ENCODE measurements at places on chromosomes 3 and 15.

- DNase-seq: no peak
Observed at GRCh38 chr15:63379492-63380150, 2.0 kb downstream of the CA12 start.

DNA sequence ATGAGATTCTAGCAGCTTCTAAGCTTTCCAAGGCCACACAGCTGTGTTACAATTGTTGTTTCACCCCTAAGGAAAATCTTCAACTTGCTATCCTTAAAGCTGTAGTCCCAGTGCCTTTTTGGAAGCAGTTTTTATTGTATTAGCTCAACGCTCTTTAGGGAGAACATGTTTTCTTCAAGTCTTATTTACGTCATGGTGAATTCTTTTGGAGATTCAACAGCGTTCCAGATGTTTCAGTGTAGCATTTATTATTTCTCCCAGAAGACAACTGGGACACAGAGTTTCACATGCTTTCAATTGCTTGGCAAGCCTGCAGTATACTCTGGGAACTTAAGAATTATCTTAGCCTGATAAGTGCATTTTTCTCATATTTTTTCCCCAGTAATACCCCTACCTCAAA is 888.3 kb downstream of the PLOD2 start:
- DNase-seq: peak; percentile 50

- DNase-seq: peak; percentile 34
Observed at GRCh38 chr15:101464256-101464998, 25.1 kb downstream of the PCSK6 start.

- DNase-seq: peak; percentile 54
Observed at GRCh38 chr3:51942603-51943450, 664 bp downstream of the PARP3 start.

GRCh38 chr3:184456476-184456875 is 76.6 kb downstream of the CHRD start:
- DNase-seq: no peak

DNA sequence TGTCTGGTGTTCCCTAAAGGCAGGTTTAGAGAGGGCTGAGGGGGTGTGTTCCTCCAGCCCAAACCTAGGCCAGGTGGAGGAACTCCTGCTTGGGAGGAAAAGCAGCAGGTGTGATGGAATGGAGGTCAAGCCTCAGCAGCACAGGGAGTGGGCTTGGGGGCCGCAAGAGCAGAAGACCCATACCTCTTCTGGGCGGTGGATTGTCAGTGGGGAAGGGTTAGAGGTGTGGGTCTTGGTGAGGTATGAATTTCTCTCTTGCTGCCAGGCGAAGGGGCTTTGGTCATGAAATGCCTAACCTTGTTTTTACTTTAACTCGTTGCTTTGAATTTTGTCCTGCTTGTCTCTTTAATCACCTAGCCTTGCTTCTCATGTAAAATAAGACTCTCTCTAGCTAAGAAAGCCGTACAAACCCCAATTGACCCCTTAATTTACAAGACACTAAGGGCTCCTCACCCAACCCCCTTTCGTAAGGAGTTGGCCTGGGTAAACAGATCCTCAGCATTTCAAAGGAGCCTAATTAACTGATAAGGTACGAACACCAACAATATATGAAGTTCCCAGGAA is 38.9 kb downstream of the DHX30 start:
- no peak for DNase-seq

- no peak for DNase-seq
Observed at GRCh38 chr3:50675179-50676030, 678 bp downstream of the DOCK3 start.

DNA sequence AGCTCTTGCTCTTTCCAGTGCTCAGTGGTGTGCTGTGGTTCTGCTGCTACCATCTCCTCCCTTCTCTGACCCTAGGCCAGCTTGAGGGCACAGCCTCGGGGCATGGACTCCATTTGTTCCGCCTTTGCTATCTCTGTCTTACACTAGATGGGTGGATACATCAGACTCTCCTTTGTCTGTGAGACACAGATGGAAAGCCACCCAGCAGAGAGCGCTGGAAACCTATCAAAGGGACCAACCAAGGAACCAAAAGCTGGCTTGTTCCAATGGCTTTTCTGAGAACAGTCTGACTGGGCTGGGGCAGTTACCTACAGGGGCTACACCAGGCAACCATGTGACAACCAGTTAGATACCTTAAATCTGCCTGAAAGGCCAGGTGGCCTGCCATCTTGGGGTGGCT is 63.8 kb downstream of the NPTN start:
- no peak for DNase-seq

DNA sequence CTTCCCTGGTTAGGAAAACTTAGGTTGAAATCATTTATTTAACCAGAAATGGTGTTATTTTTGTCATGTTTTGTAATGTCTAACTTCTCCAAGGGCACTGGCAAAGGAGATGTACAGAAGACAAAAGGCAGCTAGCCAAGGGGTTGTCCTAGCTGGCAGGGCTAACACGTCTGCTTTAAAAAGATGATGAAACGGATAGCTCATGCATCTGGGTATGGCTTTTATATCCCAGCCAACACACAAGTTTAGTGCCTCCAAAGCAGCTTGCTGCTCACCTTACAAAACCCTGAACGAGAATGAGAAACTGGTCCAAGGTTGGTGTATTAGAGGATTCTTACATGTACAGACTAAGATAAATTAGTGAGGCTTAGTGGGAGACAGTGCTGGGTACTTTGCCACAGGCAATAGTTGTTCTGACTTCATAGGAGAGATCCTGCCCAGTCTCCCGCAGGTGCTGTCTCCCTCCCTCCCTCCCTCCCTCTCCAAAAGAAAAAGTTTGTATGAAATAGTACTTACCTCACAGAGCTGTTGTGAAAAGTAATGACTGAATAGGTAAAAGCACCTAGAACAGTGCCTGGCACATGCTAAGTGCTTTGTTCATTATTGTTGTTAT is 47.8 kb downstream of the KCNMB2 start:
- no peak for DNase-seq

DNA sequence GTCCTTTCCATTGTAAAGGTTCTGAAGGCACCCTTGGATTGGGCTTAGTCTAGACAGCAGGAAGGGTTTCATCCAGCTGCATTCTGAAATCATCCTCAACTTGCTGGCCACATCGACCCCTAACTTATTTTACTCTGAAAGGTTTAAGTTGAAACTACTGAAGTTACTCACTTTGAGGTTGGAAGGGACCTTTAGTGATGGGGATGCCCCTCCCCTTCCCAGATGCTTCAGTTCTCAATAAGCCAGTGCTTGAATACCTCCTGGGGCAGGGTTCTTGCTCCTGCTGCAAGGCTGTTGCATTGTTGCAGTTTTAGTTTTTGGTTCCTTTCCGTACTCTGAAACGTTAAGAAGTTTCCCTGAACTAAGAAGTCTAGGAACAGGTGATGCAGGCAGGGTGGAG is 26.4 kb downstream of the FGD5 start:
- no peak for DNase-seq

- DNase-seq: no peak
Observed at GRCh38 chr15:31486906-31487695, 160.5 kb downstream of the KLF13 start.

GRCh38 chr3:12249519-12249918 is 39.4 kb upstream of the PPARG start:
- no peak for DNase-seq

- no peak for DNase-seq
Observed at GRCh38 chr3:157452097-157452496, 15.4 kb downstream of the PTX3 start.

GRCh38 chr3:43793648-43794372 is 103.1 kb downstream of the ABHD5 start:
- no peak for DNase-seq

DNA sequence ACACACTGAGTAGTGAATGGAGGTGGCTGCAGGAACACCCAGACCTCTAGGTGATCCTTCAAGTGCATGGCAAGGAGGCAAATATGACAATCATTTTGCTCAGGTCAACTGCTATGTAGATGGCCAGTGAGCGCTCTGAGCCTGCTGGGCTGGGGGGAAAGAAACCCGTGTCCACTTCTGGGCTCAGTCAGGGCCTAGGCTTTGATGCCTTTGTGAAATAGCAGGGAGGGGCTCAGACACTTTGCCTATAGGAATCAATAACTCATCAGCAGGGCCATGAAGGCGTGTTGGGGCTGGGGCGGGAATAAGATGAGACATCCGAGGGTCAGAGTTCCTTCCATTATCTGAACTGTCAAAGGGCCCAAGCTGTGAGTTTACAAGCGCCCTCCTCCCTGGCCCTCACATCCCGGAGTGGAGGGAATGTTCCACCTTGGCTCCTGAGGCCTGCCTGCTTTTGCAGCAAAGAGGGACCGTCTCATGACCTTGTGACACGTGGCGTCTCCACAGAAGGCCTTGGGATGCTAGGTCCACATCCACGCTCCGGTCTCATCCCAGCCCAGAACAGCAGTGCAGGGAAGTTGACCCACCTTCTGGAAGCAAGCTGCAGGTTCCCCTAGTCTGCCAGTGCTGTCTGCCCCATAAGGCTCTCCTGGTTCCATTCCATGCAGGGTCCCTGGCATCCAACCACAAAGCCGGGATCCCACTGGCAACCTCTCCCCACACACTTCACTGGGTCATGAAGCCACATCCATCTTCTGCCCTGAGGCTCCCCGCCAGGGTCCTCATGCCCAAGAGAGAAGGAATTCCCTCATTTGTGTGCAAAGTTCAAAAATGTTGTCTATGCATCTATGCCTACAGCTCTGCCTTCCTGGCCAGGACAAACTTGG is 78.4 kb downstream of the CHSY1 start:
- no peak for DNase-seq

GRCh38 chr3:188641076-188641475 is 487.1 kb downstream of the LPP start:
- DNase-seq: no peak

- DNase-seq: no peak
Observed at GRCh38 chr3:57383406-57383805, 90.9 kb upstream of the ASB14 start.

- peak; percentile 27 for DNase-seq
Observed at GRCh38 chr3:70049761-70050160, 50.2 kb downstream of the SAMMSON start.

DNA sequence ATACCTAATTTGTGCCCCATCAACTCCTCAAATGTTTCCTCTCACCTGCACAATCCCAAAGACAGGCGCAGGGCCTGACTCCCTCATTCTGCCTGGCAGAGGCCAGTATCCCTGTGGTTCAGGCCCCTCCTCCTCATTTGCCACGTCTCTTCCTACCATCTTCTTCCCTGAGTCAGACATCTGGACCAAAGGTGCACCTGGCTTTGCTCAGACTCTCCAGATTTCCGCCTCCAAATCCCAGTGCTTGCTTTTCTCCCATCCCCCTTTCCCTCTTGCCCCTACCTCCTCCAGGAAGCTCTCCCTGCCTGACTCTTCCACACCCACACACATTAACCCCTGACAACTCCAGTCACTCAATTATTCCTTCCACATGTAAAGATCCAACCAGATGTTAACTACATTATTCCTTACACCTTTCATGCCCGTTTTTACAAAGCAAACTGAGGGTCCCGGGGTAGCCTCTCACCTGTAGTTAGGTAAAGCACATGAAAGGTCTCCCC is 19.6 kb downstream of the SEMA7A start:
- DNase-seq: no peak

- peak; percentile 72 for DNase-seq
Observed at GRCh38 chr15:82174471-82175235, 87.9 kb downstream of the EFL1 start.

- no peak for DNase-seq
Observed at GRCh38 chr15:26571346-26571745, 201.5 kb downstream of the GABRB3 start.

GRCh38 chr3:139602003-139602402 is 62.5 kb upstream of the RBP1 start:
- DNase-seq: no peak

DNA sequence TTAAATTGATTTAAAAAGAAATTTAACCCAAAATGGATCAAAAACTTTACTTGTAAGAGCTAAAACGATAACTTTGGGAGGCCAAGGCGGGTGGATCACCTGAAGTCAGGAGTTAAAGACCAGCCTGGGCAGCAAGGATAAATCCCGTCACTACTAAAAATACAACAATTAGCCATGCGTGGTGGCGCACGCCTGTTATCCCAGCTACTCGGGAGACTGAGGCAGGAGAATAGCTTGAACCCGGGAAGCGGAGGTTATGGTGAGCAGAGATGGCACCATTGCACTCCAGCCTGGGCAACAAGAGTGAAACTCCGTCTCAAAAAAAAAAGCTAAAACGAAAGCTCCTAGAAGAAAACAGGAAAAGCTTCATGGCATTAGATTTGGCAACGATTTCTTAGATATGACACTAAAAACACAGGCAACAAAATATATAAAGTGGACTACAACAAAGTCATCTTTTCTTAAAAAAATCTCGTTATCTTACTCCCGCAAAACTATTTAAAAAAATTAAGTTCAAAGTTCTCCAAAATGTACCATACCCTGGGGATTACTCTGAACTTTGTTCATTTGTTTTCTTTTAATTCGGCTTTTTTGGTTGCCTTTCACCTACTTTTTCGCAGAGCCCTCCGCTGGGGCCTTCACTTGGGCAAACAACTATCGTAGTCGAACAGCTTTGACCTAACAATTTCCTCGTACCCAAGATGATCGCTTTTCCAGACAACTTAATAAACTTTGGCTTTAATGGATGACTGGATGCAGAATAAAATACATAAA is 2.9 kb downstream of the HDDC3 start:
- DNase-seq: no peak

DNA sequence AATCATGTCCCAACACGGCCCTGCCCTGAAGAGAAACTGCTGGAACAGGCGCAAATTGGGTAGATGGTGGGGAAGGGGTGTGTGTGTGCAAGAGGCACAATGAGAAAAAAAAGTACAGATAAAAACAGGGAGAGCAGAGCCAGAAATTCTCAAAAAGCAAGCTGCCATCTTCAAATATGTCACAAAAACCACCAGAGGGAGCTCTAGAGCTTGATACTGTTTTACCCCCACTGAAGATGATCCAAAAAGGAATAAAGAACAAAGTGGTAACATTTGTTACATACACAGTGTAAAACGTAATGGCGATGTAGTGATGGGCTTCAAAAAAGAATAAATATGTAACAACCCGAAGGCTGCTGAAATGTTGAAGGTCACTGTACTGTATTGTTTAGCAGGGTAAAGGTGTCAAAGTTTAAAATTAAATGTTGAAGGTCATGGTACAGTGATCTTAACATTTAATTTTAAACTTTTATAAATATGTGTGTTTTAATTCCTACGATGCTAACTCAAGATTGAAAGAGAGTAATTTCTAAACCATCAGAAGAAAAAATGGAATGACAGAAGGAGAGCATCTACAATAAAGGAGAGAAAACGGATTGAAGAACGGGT is 6.0 kb downstream of the SNRPA1 start:
- peak; percentile 50 for DNase-seq

- peak; percentile 93 for DNase-seq
Observed at GRCh38 chr15:94206463-94207167, 24.7 kb upstream of the MCTP2 start.

All from fibroblast of upper back skin (primary cell).